ENCODE measurements at places on chromosomes 3 and 15. TPM values are rescaled to one million over a fixed set of nuclear protein-coding genes. Genes with fewer than 3 reads are reported as not detected.

XPC gene
- 38.8 TPM for total RNA-seq

- DNase-seq: no peak
These were observed 262.3 kb downstream of the EPHA6 start for GRCh38 chr3:97076673-97077072.

- no peak for DNase-seq
These were observed 117.3 kb upstream of the ALDH1A3 start for GRCh38 chr15:100762289-100762688.

GRCh38 chr15:81106560-81106959 lies 27.5 kb upstream of the CFAP161 start:
- DNase-seq: peak; percentile 4

DNA sequence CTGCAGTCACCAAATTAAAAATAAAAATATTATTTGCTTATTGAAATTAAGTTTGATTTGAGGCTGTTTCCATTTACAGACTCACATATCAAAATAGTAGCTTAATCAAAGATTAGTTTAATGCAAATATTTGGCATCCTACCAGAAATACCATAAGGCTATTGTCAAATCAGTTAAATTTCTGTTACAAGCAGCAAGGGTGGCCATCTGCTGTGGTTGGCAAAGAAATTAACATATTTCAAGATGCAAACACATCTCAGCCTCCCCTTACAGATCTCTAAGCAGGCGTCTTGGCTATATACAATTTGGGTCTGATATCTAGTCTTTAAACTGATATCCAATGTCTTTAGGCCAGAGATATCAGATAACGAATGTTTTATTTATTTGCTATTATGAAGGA lies 83.2 kb upstream of the NEDD4 start:
- no peak for DNase-seq

DNA sequence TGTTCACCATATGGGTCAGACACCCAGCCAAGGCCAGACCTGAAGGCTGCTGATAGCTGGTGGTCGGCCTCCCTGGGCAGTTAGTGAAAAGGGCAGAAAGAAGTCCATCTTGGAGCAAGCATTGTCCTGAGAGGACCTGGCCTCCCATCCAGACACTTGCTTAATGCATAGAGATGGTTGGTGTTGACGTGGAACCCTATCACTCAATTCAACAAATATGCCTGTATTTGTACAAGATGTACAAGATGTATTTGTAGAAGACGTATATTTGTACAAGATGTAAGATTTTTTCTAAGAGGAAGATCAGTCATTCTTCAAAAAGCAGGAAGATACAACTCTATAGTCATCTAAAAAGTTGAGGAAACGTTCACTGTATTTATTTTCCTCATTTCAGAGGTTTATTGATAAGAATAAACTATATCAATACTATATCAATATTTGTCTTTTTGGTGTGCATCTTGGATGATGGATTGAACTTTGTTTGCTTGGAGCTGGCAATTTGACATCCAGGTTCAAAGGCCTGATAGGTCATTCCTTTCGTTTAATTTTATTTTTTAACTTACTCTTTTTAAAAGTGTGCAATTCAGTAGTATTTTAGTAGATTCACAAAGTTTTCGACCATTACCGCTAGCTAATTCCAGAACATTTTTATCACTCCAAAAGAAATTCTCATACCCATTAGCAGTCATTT lies 5.9 kb downstream of the TMEM42 start:
- DNase-seq: no peak

GRCh38 chr3:164526250-164526649 lies 552.0 kb downstream of the SI start:
- no peak for DNase-seq

GRCh38 chr3:35665390-35666055 lies 26.2 kb downstream of the ARPP21 start:
- no peak for DNase-seq

Measured in CD8-positive, alpha-beta memory T cell (primary cell).